ENCODE measurements at places on chromosomes 2 and 18.

GRCh38 chr2:135043345-135043744 is 3.9 kb downstream of the MAP3K19 start:
- no peaks in the 10 kb centered on the region for H3K36me3 ChIP-seq
- no peak overlapping the region for H3K4me3 ChIP-seq
- peaks cover 7% of the 10 kb centered on the region for H3K27me3 ChIP-seq
- no peak overlapping the region for H3K27ac ChIP-seq
- DNase-seq, result no peak
- H3K4me1 ChIP-seq, result no peaks in the 10 kb centered on the region

- H3K27ac ChIP-seq, result no peak overlapping the region
- H3K36me3 ChIP-seq, result no peaks in the 10 kb centered on the region
- H3K4me3 ChIP-seq, result no peak overlapping the region
- no peak for DNase-seq
- peaks cover 8% of the 10 kb centered on the region for H3K27me3 ChIP-seq
Observed at GRCh38 chr2:217960351-217960750, 42.4 kb downstream of the TNS1 start.

DNA sequence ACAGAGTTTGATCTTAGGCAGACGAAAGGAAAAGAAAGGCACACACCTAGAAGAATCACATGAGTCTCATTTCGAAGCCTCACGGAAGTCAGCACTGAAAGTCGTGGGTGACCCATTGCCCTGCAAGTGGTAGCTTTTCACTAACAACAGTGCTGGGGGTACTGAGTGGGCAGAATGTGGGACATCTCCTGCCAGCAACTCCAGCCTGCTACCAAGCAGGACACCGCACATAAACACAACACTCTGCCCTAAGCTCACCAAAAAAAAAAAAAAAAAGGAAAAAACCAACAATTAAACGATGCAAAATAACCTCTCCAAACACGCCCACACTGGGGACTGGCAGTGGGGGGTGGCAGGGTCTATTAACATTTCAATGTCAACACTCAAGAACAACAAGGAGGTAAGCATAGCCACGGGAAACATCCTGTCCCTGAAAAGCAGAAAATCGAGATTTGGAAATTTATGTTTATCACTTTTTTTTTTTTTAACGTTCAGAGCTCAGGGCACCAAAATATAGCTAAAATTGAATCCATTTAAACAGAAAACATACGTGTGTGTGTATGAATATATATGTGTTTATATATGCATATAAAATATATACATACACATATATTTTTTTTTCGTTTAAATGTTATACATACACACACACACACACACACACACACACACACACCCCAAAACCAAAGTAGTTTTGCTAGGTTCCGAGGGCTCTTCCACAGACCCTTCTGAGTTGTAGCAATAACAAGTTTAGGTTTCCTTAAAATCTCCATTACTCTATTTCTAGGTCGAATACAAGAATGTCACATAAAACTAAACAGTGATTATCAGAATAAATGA is 2.2 kb downstream of the INO80D start:
- H3K4me1 ChIP-seq, result peaks cover 41% of the 10 kb centered on the region
- peaks cover 8% of the 10 kb centered on the region for H3K36me3 ChIP-seq
- peak overlapping the region; percentile 99 for H3K27ac ChIP-seq
- peak overlapping the region; percentile 99 for H3K4me3 ChIP-seq

- no peak for DNase-seq
- no peaks in the 10 kb centered on the region for H3K27me3 ChIP-seq
- H3K4me3 ChIP-seq, result no peak overlapping the region
- H3K36me3 ChIP-seq, result no peaks in the 10 kb centered on the region
Observed at GRCh38 chr18:7786569-7786968, 219.5 kb downstream of the PTPRM start.

GRCh38 chr2:84297155-84297554 is 161.9 kb downstream of the SUCLG1 start:
- no peak overlapping the region for H3K4me3 ChIP-seq
- H3K27me3 ChIP-seq, result peaks cover 4% of the 10 kb centered on the region
- H3K4me1 ChIP-seq, result no peaks in the 10 kb centered on the region
- no peak overlapping the region for H3K27ac ChIP-seq
- no peaks in the 10 kb centered on the region for H3K36me3 ChIP-seq
